ENCODE measurements at places on chromosomes 16 and 17.

GRCh38 chr17:15884731-15885130 is 60.2 kb upstream of the ADORA2B start:
- peak; percentile 71 for DNase-seq

DNA sequence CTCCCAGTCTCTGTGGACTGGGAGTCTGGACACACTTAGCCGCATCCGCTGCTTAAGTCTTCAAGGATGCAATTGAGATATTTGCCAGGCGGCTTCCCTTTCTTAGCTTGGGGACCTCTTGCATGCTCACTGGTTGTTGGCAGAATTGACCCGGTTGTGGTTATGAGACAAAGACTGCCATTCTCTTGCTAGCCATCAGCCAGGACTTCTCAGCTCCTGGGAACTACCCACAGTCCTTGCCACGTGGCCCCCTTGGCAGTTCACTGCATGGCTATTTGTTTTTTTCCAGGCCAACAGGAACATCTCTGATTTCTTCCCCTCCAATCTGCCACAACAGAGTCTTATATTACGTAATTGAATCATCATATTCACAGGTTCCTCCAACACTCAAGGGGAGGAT is 25.5 kb downstream of the CACNG4 start:
- no peak for DNase-seq

- no peak for DNase-seq
Measured at GRCh38 chr16:27703121-27703520, 153.2 kb downstream of the KATNIP start.

DNA sequence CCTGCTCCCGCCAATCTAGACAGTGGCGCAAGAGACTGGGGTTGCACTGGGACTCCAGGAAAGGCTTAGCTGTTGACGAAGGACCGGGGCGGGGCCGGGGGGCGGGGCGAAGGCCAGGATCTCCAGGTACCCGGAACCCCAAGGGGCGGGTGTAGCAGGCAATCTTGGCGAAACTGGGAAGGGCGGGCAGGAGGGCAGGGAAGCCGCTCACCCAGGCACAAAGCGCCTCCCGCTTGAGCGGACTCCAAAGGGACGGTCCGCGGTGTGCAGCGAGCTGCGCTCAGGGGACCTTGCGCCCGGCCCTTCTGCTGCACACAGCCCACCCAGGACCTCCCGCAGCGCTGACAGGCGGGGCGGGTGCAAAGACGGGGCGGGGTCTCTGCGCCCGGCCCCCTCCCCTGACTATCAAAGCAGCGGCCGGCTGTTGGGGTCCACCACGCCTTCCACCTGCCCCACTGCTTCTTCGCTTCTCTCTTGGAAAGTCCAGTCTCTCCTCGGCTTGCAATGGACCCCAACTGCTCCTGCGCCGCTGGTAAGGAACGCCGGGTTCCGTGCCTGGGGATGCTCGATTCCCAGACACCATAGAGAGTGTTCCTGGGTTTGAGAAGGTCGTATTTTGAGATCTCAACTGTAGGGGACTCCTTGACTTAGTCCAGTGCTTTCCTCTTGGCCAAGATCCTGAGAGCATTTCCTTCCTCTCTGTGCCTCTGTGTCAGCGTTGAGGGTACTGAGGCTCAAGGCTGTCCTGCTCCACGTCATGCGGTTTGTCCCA is at the start of gene MT1F:
TSS of gene MT1F (plus strand) at position 405 of the 772 bp plus-strand sequence. CDS start at position 505, 100 bp downstream.
- DNase-seq, result peak; percentile 79

- DNase-seq, result no peak
Measured at GRCh38 chr16:9002042-9002441, 38.3 kb upstream of the USP7 start.

- DNase-seq, result no peak
Measured at GRCh38 chr16:85062845-85063244, 35.2 kb downstream of the KIAA0513 start.

DNA sequence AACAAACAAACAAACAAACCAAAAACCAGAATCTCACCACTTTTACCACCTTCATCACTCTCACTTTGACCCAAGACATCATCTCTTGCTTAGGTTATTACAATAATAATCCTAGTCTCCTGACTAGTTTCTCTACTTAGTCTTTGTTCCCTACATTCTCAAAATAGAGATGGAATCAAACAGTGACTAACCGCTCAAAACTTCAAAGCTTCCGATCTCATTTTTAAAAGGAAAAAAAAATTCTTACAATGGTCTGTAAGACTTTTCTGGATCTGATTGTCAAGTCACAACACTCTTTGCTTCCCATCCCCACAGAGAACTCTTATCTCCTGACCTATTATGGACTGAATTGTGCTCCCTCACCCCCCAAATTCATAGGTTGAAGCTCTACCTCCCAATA is 60.9 kb downstream of the SPAG9 start:
- peak; percentile 58 for DNase-seq

- DNase-seq, result no peak
Measured at GRCh38 chr17:64153565-64154312, 23.8 kb upstream of the ERN1 start.

- DNase-seq, result no peak
Measured at GRCh38 chr16:71205482-71206131, 24.9 kb downstream of the HYDIN start.

DNA sequence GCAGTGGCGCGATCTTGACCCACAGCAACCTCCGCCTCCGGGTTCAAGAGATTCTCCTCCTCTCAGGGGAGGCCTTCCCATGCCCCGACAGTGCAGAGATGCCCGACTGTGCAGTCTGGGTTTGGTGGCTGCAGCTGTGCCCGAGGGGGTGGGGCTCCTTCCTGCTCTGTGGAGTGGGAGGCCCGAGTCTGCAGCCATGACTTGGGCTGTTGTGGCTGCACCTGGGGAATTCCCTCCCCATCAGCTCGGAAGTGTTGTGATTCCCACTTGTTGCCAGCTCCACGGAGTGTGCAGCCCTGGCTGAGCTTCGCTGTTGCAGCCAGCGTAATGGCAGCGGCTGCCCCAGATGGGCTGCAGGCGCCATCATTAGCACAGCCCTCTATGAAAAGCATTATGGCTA is 66.4 kb upstream of the SMIM36 start:
- no peak for DNase-seq

DNA sequence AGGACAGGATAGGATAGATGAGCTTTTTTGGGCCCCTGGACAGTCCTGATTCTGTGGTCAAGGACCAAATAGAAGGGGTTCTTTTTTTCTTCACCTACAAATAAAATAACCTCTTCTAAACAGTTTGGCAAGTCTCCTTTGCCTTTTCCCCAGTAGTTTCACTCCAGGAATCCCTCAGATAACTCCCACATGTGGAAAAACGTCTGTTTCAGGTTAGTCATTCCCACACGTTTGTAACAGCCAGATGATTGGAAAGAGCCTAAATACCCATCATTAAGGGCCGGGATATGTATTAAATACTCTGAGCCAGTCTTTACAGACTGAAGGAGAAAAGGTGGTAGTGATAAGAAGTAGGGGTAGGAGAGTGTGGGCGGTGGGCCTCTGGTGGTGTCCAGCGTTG is 58.3 kb downstream of the PLD6 start:
- DNase-seq, result no peak

GRCh38 chr17:40354221-40355122 is 10.1 kb downstream of the GJD3 start:
- no peak for DNase-seq

GRCh38 chr17:69326377-69327059 is 415 bp downstream of the ABCA5 start:
- no peak for DNase-seq

DNA sequence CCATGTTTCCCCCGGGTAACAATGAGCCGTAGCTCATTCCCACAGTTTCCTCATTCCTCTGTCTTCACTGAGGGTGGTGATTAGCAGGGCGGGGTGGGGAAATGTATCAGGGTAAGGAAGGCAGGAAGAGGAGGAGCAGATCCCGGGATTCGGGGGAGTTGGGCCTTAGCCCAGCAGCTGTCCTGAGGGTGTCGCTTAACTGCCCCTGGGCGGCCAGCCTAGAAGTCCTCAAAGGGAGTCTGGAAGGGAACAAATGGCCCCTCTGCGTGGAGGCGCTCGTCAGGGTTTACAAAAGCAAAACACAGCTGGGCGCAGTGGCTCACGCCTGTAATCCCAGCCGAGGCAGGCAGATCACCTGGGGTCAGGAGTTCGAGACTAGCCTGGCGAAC is 14.3 kb downstream of the MLYCD start:
- DNase-seq, result no peak

GRCh38 chr17:70013911-70014310 is 61.1 kb upstream of the KCNJ16 start:
- DNase-seq, result no peak

- no peak for DNase-seq
Measured at GRCh38 chr17:57663326-57664070, 81.6 kb downstream of the CCDC182 start.

GRCh38 chr16:87671715-87672270 is 69.5 kb downstream of the JPH3 start:
- DNase-seq, result no peak

DNA sequence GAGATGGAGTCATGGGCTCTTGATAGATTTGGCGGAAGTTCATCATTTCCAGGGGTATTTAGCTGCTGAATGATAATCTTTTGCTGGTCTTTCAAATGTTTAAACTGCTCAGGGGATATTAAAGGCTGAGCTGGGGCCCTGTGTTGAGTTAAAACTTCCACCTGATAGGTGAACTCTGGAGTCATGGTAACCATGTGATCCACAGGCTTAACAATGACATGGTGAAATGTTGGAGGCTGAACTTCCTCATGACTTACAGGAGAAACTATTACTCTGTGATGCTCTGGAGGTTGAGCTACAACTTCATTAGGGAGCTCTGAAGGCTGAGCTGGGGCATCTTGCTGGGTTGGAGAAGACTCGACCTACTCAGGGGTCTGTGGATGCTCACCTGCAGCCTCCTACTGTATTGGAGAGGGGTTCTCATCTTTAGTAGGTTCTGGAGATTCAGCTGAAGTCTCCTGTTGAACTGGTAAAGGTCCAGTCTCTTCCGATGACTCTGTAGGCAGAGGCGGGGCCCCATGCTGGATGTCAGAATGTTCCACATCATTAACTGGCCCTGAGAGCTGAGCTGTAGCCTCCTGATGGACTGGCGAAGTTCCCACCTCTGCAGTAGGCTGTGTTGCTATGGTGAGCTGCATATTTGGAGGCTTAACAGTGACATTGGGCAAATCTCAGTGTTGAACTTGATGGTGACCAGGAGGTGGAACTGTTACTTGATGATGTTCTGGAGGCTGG is 24.2 kb downstream of the RDM1 start:
- peak; percentile 28 for DNase-seq

DNA sequence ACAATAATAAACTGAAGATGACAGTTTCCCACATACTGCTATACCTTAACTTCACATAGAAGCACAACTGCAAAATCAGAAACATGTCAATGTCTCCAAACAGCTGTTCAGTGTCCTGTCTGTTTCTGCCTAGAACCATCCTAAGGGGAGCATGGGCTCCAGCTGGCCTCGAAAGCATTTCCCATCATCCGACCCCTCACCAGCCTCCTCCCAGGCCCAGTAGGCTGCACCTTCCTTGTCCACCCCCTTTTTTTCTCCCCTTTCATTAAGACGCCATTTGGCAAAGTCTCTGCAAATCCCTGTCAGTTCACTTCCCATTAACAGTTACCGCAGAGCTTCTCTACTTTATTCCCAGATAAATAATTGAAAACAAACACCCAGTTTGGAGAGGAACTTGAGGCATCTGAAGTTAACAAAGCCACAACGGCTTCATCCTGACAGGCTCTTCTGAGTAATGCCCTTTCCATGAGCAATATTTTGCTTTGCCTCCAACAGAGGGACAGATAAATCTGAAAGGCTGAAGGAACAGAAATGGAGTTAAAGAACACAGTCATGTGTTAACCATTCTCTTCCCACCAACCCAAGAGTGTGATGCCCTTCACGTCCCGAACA is 65.3 kb downstream of the SLC39A11 start:
- DNase-seq, result no peak

GRCh38 chr17:50162466-50163254 is 3.1 kb upstream of the SGCA start:
- DNase-seq, result no peak

- DNase-seq, result no peak
Measured at GRCh38 chr17:80899402-80900268, 92.0 kb upstream of the CHMP6 start.

- DNase-seq, result no peak
Measured at GRCh38 chr16:17134586-17134985, 336.2 kb downstream of the XYLT1 start.

DNA sequence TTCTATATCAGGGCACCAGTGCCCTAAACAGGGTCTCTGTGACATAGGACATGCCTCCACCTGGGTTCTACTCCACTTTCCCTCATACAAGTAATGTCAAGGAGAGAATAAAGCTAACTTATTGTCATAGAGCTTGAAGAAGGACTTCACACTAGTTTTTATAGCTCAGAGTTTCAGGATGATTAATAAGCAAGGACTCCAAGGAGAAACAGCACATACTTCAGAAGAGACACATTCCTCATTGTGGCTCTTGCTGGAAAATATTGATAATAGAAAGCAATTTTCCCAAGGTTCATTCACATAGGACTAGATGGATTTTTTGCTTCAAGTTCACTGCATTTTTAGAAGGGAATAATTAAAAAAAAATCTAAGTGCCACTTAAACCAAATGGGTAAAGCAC is 133.3 kb downstream of the CA10 start:
- no peak for DNase-seq

- no peak for DNase-seq
Measured at GRCh38 chr17:8354236-8354635, 14.6 kb downstream of the ODF4 start.

GRCh38 chr17:55348749-55349354 is 72.8 kb downstream of the MMD start:
- DNase-seq, result peak; percentile 56

DNA sequence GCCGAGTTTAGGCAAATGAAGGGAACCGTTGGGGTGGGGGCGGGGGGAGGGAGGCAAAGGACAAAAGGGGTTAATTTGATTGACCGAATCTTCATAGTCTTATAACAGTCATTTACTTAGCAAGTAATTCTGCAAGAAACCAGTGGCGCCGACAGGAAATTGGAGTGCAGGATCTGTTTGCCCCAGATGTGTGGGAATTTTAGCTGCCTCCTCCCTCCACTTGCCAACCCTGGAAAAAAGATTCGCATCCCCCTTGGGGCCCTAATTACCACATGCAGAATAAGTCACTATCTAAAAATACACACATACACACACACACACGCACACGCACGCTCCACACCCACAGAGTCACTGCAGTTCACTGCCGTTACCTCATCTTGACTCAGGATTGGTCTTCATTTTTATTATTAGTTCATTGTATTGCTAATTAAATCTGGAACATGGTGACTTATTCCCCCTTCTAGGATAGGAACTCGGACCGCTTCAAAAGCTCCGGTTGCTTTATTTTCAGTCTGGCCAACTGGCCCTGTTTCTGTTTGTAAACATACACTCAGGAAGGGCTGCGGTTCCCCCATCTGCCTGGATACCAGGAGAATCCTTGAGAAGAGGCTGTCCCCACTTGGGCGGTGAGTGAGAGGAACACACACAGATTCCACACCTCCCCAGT is 241.6 kb upstream of the SALL1 start:
- peak; percentile 79 for DNase-seq

- no peak for DNase-seq
Measured at GRCh38 chr17:33811004-33811760, 443.9 kb upstream of the CCL2 start.

- DNase-seq, result no peak
Measured at GRCh38 chr16:2015117-2015946, 4.3 kb upstream of the NPW start.

GRCh38 chr17:60678118-60678444 is 430 bp downstream of the BCAS3 start:
- DNase-seq, result no peak

GRCh38 chr17:56099649-56100048 is 53.6 kb upstream of the ANKFN1 start:
- DNase-seq, result peak; percentile 79
